ENCODE measurements at places on chromosomes 4 and X.

- H3K36me3 ChIP-seq = peaks cover 10% of the 10 kb centered on the region
- no peak for DNase-seq
- H3K27me3 ChIP-seq = no peaks in the 10 kb centered on the region
- no peak overlapping the region for H3K27ac ChIP-seq
- no peak overlapping the region for H3K4me3 ChIP-seq
- peaks cover 20% of the 10 kb centered on the region for H3K4me1 ChIP-seq
These were observed 4.0 kb downstream of the PCYT1B start for GRCh38 chrX:24643116-24643515.

DNA sequence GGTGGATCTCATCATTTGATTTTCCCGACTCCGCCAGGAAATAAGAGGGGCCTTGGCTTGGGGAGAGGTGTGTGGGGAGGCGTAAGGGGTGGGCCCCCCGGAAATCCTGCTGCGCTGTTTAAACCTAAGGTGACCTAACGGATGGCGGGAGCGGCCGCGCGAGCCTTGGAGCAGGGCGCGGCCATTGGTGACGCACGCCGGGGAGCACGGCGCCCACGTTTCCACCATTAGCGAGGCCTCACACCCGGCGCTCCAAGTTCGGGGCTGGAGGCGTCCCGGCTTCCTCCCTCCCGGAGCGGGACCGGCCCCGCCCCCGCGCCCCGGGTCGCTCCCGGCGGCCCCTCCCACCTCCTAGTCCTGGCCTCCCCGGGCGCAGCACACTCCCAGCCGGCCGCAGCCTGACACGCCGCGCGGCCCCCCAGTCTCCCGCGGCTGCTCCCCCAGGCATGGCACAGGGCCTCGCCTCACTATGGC lies at the start of gene SMS:
SMS (plus strand) TSS at position 354 of the 474 bp plus-strand sequence; CDS start at position 470, 116 bp downstream.
- no peaks in the 10 kb centered on the region for H3K27me3 ChIP-seq
- peak within 1 kb of the TSS; percentile 86 for H3K4me3 ChIP-seq
- no peaks in the 10 kb centered on the region for H3K36me3 ChIP-seq
- peak within 1 kb of the TSS; percentile 94 for H3K27ac ChIP-seq
- peak; percentile 49 for DNase-seq

DNA sequence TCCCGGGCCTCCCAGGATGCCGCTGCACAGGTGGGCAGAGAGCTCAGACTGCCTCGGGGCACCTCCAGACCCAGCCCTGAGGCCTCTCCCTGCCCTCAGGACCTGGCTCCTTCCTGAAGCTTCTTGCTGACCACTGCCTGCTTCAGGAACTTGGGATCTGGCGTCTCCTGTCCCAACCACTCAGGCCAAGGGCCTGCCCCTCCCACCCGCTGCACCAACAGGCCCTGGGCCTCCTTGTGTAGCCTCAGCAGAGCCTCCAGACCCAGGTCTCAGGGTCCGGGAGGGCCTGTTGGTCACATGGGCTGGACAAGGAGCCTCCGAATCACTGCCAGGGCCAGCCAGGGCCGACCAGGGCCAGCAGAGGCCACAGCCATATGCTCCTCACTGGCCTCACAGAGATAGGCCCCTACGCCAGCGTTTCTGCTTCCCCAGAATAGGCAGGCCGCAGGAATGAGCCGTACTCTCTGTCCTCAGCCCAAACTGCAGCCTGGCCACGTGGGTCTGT lies 2.8 kb downstream of the MXD4 start:
- H3K4me1 ChIP-seq = peaks cover 19% of the 10 kb centered on the region
- H3K36me3 ChIP-seq = peaks cover 10% of the 10 kb centered on the region
- peak overlapping the region; percentile 72 for H3K4me3 ChIP-seq

DNA sequence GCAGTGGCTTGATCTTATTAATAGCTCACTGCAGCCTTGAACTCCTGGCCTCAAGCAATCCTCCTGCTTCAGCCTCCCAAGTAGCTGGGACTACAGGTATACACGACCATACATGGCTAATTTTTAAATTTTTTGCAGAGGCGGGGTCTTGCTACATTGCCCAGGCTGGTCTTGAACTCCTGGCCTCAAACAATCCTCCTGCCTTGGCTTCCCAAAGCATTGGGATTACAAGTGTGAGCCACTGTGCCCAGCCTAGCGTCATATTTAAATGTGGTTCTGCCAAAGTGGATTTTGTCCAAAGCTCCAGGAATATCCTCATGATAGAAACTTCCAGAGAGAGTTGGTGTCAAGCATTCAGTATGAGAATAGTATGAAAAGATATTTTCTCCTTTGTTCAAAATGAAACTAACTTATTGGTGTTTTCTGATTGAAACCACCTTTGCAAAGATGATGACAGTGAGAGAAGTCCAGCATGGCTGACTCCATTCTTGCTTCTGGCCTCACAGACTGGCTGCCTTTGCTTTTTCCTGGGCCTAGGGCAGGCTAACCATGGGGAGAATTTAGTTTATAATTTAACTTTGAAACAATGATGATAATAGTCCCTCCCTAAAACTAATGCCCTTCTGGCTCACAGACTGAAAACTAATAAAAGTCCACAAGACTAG lies 129.0 kb downstream of the C4orf51 start:
- no peak overlapping the region for H3K4me3 ChIP-seq
- DNase-seq = no peak
- H3K27me3 ChIP-seq = no peaks in the 10 kb centered on the region
- peak overlapping the region; percentile 96 for H3K27ac ChIP-seq
- peaks cover 41% of the 10 kb centered on the region for H3K4me1 ChIP-seq

GRCh38 chr4:124504431-124504830 lies 208.1 kb downstream of the ANKRD50 start:
- DNase-seq = no peak
- no peaks in the 10 kb centered on the region for H3K27me3 ChIP-seq
- peaks cover 4% of the 10 kb centered on the region for H3K4me1 ChIP-seq

DNA sequence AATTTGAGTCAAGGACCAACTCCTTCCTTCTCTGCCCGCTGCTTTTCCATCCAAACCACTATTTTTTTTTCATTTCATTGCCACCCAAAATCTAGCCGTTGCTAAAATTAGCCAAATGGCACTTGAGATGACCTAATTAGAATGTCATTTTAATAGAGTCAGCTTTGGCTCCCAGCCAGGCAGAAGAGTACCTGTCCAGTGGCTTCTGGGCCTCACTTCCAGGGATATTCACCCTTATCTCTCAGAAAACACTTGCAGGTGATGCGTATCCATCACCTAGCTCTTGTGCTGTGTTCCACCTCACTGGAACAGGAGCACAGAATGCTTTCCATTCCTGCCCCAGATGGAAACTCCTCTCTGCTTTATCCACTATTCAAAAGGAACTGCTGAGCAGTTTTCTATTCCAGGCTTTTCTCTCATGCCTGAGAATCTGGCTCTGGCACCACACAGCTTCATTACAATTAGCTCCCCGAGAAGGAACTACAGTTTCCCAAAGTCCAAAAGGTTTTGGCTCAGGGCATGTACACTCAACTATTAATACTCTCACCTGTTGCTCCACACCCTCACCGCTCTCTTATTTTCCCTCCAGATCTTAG lies 18.5 kb downstream of the MAGEA9B start:
- no peak overlapping the region for H3K27ac ChIP-seq
- no peaks in the 10 kb centered on the region for H3K36me3 ChIP-seq
- DNase-seq = no peak
- H3K4me3 ChIP-seq = no peak overlapping the region
- no peaks in the 10 kb centered on the region for H3K27me3 ChIP-seq

- peak overlapping the region; percentile 92 for H3K27ac ChIP-seq
- H3K36me3 ChIP-seq = no peaks in the 10 kb centered on the region
- peak overlapping the region; percentile 90 for H3K4me3 ChIP-seq
- no peak for DNase-seq
- H3K27me3 ChIP-seq = peaks cover 2% of the 10 kb centered on the region
- peaks cover 14% of the 10 kb centered on the region for H3K4me1 ChIP-seq
These were observed 965 bp downstream of the TCEAL4 start for GRCh38 chrX:103586314-103586646.

DNA sequence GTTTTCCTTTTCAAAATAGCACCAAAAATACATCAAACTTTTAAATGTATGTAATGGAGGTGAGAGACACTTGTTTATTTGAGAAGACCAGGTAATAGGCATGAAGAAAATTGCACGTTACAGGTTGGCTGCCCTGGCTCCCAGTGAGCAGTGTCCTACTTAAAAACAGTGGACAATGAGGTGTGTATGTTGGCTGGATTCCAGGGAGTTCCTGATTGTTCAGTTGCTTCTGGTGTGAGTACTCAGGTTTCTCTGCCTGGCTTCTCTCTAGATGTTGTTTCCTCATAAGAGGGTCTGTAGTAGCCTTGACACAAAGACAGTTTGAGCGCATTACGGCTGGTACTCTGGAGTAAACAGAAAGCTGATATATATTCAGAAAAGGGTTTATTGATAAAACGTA lies 29.4 kb downstream of the SNX25 start:
- H3K4me3 ChIP-seq = no peak overlapping the region
- H3K27ac ChIP-seq = no peak overlapping the region
- DNase-seq = no peak
- no peaks in the 10 kb centered on the region for H3K27me3 ChIP-seq

GRCh38 chrX:124440695-124441094 lies 94.3 kb downstream of the SH2D1A start:
- H3K4me3 ChIP-seq = no peak overlapping the region
- H3K27ac ChIP-seq = no peak overlapping the region
- H3K36me3 ChIP-seq = no peaks in the 10 kb centered on the region
- no peaks in the 10 kb centered on the region for H3K27me3 ChIP-seq
- DNase-seq = no peak

DNA sequence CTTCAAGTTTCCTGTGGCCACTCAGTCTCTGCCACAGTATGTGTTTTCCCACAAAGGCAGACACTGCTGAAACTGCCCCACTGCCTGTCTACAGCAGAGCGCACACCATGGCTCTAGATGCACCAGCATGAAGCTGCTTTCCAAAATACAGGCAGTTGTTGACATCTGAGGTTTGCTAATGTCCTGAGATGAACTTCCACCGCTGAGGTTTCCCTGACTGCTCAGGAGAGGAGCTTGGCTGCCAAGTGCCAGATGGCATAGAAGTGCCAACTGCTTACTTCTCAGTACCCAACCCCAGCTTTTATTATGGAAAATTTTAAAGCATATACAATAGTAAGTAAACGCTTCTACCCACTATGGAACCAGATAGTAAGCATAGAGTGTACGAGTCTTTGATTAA lies 61.0 kb upstream of the EXOC1L start:
- H3K36me3 ChIP-seq = no peaks in the 10 kb centered on the region
- H3K4me1 ChIP-seq = peaks cover 6% of the 10 kb centered on the region
- H3K4me3 ChIP-seq = no peak overlapping the region
- no peak overlapping the region for H3K27ac ChIP-seq

- peaks cover 4% of the 10 kb centered on the region for H3K4me1 ChIP-seq
- no peak for DNase-seq
- no peak overlapping the region for H3K4me3 ChIP-seq
- H3K27me3 ChIP-seq = no peaks in the 10 kb centered on the region
- no peak overlapping the region for H3K27ac ChIP-seq
These were observed 54.0 kb downstream of the COL25A1 start for GRCh38 chr4:109248322-109248900.

DNA sequence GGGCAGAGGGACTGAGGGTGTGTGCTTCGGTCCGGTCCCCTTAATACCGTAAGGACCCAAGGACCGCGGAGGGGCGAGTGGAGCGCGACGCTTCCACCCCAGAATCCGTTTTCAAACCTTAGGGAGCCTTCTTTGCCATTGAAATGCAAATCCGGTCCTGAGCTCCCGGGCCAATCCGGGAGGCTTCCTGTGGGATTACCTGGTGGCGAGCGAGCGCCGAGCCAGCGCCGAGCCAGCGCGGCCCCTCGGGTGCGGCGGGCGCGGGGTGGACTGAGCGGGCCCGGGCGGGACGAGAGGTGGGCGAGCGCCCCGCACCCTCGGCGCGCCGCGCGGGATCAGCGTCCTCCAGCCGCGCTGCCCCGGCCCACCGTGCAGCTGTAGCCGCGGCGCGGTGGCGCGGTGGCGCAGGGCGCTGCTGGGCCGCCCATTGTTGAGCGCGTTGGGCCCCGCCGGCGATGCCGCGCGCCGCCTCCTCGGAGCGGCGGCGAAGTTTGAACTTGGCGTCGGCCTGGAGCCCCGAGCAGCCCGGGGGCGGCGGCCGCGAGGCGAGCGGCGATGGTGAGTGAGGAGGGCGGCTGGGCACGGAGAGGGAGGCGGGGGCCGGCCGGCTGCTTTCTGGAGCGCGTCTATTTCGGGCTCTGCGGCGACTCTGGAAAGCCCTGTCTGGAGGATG lies 208.7 kb downstream of the SOWAHB start:
- H3K4me1 ChIP-seq = peaks cover 60% of the 10 kb centered on the region
- peak; percentile 65 for DNase-seq
- no peaks in the 10 kb centered on the region for H3K36me3 ChIP-seq
- H3K27me3 ChIP-seq = no peaks in the 10 kb centered on the region

GRCh38 chr4:186554914-186555827 lies at the start of gene MTNR1A:
Gene MTNR1A, minus strand, starts transcription at chr4:186555567. Its CDS starts 202 bp downstream, at chr4:186555365.
- DNase-seq = peak; percentile 46
- H3K27ac ChIP-seq = no peak within 1 kb of the TSS
- peaks cover 11% of the 10 kb centered on the region for H3K4me1 ChIP-seq
- H3K36me3 ChIP-seq = no peaks in the 10 kb centered on the region
- H3K27me3 ChIP-seq = peaks cover 58% of the 10 kb centered on the region

DNA sequence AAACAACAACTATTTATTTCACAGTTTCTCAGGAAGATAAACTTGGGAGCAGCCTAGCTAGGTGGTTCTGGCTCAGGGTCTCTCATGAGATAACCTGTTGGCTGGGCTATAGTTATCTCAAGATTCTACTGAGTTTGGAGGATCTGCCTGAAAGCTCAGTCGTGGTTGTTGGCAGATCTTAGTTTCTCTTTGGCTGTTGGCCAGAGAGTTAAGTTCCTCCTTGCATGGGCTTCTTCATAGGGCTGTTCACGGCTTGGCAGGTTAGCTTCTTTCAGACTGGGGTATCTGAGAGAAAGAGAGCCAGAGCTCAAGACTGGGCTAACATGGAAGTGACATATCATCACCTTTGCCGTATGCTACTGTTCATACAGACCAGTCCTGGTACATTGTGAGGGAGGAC lies 28.7 kb downstream of the SEC24B start:
- H3K27me3 ChIP-seq = no peaks in the 10 kb centered on the region
- no peak for DNase-seq
- H3K4me3 ChIP-seq = no peak overlapping the region
- H3K27ac ChIP-seq = peak overlapping the region; percentile 54

GRCh38 chrX:33183361-33183760 lies 28.0 kb downstream of the DMD start:
- peaks cover 14% of the 10 kb centered on the region for H3K4me1 ChIP-seq
- H3K4me3 ChIP-seq = no peak overlapping the region
- DNase-seq = peak; percentile 40
- peak overlapping the region; percentile 72 for H3K27ac ChIP-seq
- no peaks in the 10 kb centered on the region for H3K27me3 ChIP-seq

GRCh38 chrX:10240918-10241317 lies 84.1 kb downstream of the CLCN4 start:
- no peak for DNase-seq
- no peak overlapping the region for H3K4me3 ChIP-seq
- H3K27me3 ChIP-seq = no peaks in the 10 kb centered on the region
- H3K4me1 ChIP-seq = peaks cover 9% of the 10 kb centered on the region

DNA sequence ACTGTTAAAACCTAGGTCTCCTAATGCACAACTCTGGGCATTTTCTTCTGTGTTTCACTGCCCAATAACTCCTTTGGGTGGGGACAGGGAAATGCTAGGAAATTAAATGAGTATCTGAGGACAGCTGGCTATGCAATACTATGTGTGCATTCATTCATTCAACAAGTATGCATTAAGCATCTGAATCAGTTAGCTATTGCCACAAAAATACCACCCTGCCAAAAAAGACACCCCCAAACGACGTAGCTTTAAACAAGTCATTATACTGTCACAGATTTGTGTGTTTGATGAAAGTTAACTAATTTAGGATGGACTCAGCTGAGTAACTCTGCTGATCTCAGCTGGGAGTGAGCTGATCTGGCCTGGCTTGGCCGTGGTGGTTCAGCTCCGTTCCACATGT lies 29.8 kb upstream of the PTCHD1 start:
- no peaks in the 10 kb centered on the region for H3K4me1 ChIP-seq
- H3K27ac ChIP-seq = no peak overlapping the region
- no peak for DNase-seq
- peaks cover 7% of the 10 kb centered on the region for H3K27me3 ChIP-seq
- no peaks in the 10 kb centered on the region for H3K36me3 ChIP-seq
